ENCODE measurements at places on chromosomes 6 and 20.

DNA sequence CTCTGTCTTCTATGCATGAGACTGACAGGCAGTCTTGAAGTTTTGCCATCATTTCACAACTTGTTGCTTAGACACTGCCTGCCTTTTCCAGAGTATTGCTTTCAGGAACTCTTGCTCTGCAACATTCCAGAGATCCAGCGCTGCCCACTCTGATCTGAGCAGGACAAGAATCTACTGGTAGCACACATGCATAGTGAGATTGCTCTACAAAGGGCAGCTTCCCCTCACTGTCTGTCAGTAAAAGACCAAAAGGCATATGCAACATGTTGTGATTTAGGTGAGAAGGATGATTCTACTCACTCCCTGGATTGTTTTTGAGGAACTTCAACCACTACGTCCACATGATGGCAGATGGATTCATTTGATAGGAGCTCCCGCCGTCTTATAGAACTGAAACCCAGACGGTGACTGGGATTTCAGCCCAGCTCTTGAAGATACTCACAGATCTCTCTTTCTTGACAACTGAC, 259.1 kb downstream of the ARID1B start:
- DNase-seq = no peak

DNA sequence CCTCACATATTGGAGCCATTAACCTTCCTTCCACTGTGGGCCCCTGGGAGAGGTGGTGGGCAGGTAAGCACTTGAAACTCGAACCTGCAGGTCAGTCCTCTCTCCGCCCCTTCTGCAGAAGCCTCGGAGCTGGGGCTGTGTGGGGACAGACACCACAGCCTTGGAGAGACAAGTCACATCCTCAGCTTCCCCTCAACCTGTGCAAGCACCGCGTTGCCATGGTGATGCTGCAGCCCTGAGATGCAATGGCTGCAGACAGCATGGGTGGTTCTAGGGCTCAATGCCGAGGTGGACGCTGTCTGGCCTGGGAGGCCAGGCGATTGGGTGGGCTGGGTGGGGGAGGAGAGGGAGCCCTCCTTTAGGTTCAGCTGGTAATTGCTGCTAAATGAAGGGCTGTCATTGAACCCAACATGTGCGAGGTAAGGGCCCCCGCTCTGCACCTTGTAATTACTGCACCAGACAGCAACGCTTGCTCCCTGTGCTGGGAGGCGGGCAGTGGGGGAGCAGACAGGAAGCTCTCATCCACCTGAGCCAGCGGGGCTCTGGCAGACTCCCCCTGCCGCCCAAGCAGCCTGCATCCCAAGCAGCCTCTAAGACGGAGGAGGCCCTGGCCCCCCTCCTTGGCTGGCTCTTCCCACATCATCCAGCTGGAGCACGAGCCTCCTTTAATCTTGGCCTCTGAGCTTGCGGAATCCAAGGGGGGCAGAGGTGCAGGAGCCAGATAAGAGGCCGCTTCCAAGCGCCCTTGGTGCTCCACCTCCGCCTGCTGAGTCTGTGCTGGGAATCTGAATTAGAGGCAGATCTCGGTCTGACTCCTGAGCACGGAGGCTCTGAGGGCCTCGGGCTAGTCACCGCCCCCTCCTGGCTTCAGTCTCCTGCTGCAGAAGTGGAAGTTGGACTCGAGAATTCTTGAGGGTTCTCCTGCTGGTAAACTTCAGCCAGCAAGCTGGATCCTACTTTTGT, 39.8 kb upstream of the CDH22 start:
- no peak for DNase-seq

- no peak for DNase-seq
Measured at GRCh38 chr6:149965194-149966020, 1.7 kb downstream of the ULBP1 start.

- no peak for DNase-seq
Measured at GRCh38 chr6:94636780-94637385, 940.5 kb upstream of the MANEA start.

DNA sequence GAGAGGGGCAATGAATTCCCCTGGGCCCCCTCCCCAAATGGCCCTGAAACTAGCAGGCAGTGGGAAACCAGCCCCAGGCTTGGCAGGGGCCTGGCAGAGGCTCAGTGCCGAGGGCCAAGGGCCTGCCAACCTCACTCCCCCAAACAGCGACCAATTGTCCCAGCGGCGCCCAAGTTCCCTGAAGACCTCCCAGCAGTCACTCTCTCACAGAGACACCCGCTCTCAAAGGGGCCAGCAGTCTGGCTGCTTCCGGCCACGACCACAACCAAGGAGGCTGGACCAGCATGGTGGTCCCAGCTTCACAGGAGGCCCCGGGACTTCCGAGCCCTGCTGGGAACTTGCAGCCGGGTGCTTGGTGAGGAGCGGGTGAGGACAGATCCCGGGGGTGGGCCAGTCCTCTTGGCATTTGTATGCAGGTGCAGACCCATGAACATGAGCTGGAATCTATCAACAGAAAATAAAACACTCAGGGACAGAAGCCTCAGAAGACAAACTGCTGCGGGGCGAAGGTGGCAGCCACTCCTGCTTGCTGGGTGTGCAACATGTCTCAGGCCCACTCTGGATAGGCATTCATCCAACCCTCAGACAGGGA, 17.5 kb upstream of the SIRPA start:
- DNase-seq = no peak

DNA sequence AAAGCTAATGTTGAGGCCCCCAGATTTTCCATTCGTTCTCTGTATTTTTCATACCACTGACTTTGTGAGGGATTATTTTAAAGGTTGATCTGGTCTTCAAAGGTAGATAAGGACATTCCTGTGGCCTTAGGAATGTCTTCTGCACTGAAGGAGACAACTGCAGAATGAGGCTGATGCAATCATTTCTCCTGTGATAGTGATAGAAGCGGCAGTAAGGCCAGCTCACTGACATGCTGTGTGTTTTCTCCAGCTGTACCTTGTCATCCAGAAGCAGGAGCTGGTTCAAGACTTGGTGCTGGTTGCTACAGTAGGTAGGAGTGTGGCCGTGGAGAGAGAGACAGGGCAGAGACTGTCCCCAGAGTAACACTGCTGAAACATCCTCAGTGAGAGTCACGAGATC, 53.8 kb downstream of the DCBLD1 start:
- DNase-seq = no peak

GRCh38 chr20:4795394-4795793, 73.7 kb downstream of the PRND start:
- no peak for DNase-seq

DNA sequence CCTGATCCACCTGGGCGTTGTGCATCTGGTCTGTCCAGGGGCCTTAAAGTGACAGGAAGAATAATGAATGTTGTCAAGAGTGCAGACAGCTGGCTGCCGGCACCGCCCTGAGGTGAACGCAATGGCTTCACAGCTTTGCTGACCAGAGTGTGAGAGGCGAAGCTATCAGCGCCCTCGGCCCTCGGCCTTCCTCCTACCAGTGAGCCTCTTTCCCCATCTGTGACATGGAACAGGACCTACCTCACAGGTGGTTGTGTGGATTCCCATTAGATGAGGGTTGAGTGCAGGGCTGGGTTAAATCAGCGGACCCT, 54.8 kb downstream of the CTCFL start:
- DNase-seq = no peak

DNA sequence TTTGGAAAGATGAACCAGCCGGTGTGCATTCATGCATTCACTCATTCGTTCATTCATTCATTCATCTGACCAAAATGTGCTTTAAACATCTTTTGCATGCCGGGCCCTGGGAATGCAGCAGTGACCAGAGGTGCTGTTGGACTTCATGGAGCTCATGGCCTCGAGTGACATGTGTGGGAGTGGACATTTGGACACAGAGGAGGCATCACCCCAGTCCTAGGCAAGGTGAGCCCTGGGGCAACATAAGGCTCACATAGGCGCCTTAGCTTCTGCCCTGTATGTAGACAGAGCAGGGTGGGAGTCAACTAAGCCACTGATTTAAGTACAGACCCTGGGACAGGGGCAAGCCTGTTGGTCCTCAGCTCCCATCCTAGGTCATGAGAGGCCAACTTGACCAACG, 71.6 kb downstream of the STK35 start:
- DNase-seq = no peak

DNA sequence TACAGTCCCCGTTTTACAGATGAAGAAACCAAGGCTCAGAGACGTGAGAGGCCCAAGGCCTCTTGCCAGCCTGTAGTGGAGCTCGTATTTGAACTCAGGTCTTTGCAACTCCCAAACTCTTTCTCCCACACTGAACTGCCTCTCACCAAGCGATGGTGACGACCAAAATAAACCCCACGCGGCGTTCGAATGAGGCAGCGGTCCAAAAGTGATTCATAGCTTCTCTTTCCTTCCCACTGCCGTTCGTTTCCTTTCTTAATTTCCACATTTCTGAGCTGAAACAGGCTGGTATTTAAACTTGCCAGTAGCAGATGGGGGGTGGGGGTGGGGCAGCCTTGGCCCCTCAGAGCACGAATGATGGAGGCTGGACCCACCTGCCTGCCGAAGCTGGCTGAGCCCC, 252.9 kb upstream of the KCNG1 start:
- DNase-seq = no peak

GRCh38 chr6:7047128-7047527, 60.6 kb upstream of the RREB1 start:
- no peak for DNase-seq

GRCh38 chr6:12010635-12011275, 1.4 kb upstream of the HIVEP1 start:
- DNase-seq = peak; percentile 4

DNA sequence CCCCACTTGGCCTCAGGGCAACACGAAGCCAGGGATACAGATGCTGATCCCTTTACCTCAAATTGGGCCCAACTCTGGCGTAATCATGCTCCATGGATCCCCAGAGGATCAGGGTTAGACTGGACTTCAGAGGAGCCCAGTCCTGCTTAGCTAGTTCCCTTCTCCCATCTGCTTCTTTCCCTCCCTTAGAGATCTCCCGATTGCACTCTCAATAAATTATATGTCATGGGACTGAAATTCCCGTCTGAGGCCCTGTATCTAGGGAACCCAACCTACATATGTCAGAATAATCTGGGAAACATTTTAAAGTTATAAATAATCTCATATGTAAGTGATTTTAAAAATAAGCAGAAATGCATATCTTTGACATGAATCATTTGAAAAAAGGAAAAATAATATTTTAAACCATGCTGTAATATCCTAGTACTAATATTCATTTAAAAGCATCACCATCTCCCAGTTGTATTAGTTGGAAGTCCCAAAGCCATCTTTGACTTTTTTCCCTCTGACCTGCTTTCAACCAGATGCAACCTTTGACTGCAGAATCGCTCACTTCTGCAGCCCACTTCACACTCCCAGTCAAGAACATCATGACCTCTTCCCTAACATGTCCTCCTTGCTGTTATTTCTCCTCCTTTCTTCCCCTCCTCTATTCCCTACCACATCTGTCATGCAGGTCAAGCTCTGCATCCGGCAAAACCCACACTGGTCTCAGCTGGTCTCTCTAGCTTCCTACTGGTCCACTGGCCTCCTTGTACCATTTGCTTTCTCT, 393.6 kb downstream of the BTBD3 start:
- no peak for DNase-seq

GRCh38 chr20:13676682-13677081, 38.0 kb upstream of the TASP1 start:
- no peak for DNase-seq

GRCh38 chr20:43744151-43744611, 17.4 kb upstream of the GTSF1L start:
- no peak for DNase-seq

DNA sequence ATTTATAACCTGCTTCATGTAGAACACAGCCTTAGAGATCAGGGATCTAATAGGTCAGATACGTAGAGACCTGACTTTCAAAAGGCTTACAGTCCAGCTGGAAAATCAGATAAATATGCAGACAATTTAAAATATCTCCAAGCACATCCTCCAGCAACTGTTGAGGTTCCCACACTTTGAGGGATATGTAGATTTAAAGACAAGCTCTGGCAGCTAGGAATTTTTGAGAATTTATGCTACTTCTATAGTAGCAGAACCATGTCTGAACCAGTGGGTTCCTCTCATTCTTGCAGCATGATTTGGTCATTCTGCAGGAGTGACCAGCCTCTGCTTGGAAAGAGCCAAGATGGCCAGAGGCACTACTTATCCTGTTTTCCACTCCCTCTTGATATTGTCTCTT, 60.5 kb downstream of the CYB5R4 start:
- no peak for DNase-seq

DNA sequence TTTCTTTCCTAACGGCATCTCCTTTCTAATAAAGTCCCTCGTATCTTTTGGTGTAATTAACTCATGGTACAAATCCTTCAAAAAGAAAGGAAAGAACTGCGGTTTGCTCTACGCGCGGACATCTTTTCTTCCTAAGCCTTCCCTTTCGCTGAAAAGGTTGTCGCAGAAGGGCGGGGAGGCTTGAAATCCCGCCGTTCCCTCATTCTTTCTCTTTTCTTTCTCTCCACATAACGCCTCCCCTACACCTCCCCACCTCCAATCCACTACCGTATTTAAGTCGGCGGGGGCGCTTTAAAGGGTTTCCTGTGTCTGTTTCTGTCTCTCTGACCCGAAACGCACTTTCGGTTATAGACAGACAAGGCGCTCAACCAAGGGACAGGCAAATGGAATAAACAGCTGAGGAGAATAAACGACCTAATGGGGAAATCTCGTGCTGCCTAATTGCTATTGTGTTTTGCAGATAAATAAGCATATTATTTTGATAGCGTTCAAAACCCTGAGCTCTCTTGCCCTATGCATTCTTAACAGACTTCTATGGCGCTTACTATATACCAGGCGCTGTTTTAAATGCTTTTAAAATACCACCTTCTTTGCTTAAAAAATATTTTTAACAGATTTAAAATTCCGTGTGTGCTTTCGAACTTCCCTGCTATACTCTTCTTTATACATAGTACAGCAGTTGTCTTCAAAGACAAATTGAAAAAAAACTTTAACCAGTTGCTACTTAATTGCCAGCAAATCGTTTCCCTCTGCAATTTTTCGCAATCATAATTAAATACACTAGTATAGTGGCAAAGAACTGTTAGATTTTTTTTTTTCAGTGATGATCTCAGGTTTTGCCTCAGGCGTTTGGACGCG, 2.5 kb upstream of the HEY2 start:
- DNase-seq = no peak

DNA sequence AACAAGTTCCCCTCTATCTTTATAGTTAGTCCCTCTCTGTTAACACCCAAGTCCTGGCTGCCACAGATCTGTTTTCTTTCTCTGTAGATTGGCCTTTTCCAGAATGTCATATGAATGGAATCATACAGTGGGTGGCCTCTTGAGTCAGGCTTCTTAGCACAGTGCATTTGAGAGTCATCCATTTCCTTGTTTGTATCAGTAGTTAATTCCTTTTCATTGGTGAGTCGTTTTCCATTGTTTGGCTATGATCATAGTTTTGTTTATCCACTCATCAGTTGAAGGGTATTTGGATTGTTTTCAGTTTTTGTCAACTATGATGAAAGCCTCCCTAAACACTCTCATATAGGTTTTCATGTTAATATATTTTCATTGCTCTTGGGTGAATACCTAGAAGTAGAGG, 248.3 kb downstream of the ARID1B start:
- no peak for DNase-seq

- peak; percentile 37 for DNase-seq
Measured at GRCh38 chr6:113857556-113858479, 673 bp downstream of the MARCKS start.

- DNase-seq = no peak
Measured at GRCh38 chr20:1327827-1328679, 886 bp downstream of the SDCBP2 start.

- no peak for DNase-seq
Measured at GRCh38 chr20:50762435-50763220, 31.2 kb downstream of the PARD6B start.

GRCh38 chr6:64160486-64160885, 524.9 kb downstream of the PHF3 start:
- no peak for DNase-seq

All from NCI-H2107 (cell line).